Lung (tissue), 17 donors: ENCODE measurements at places on chromosomes 7 and 10.
A peak's percentile ranks its signal among the peaks of the same experiment; 100 is the strongest.

DNA sequence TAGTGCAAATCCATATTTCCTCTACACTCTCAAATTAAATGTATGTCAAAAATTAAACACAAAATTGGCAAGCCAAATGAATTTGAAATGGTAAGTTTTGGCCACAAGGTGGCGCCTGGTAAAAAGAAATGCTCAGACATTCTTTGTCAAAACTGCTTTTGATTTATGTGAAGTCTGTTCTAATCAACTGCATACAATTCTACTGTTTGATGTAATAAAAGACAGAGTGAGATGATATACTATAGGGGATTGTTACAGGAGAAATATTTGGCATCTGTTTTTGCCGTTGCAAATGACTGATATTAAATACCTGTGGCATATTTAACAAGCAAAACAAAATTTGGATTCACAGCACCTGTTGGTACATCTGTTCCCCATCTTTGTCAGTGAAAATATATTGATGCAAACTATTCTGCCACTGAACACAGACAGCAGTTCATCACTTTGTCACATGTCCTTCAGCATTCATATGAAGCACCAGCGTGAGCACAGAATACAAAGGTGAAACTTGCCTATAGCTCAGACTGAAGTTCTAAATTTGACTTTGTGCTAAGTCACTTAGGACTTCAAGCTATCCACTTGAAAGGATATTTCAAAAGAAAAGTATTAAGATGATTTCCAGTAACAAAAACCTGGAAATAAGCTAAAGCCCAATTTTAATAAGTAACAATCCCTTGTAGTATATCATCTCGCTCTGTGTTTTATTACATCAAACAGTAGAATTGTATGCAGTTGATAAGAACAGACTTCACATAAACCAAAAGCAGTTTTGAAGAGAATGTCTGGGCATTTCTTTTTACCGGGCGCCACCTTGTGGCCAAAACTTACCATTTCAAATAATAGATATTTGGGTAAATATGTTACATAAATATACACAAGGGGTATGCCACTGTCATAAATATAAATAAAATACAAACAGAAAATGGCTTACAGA lies 10.2 kb upstream of the CH25H start:
- DNase-seq, result peak; percentile 83

GRCh38 chr10:75959912-75960311 lies 528.5 kb downstream of the LRMDA start:
- no peak for DNase-seq

GRCh38 chr7:28083164-28083997 lies 97.2 kb downstream of the JAZF1 start:
- peak; percentile 50 for DNase-seq

- no peak for DNase-seq
Measured at GRCh38 chr10:9781666-9782065, 1236.0 kb upstream of the CELF2 start.

- no peak for DNase-seq
Measured at GRCh38 chr10:123537188-123537961, 128.8 kb upstream of the GPR26 start.

DNA sequence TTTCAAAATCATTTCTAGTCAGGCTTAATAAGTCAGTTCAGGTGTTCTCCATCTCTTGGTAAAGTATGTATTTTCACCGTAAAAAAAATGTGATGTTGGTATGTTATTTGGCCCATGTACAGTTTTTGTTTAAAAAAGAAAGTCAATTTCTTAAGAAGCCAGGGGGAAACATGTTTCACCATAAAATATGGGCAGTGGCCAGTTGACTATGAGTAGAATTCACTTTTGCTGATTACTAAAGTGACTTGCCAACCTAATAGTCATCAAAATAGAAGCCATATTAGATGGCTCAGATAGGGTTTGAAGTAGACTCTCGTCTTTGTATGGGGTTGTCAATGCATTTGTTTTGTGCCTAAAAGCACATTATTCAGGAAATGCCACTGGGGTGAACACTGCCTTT lies 266.3 kb downstream of the BICC1 start:
- DNase-seq, result no peak

DNA sequence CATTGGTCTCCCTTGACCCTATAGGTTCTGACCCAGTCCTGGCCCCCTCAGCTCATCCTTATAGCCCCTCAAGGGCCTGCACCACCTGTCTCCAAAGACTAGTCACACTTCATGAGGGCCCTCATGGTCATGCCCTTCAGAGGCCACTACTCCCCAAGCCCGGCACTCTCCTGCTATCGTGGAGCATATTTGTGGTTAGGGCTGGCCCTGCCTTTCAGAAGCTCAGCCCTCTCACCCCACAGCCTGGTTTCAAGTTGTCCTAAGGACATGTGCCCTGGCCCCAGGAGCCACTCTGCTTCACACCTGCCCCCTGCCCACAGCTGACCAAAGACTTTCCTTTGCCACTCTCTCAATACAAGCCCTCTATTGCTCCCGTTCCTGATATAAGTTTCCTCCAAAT lies 60.3 kb upstream of the LBX1 start:
- no peak for DNase-seq

DNA sequence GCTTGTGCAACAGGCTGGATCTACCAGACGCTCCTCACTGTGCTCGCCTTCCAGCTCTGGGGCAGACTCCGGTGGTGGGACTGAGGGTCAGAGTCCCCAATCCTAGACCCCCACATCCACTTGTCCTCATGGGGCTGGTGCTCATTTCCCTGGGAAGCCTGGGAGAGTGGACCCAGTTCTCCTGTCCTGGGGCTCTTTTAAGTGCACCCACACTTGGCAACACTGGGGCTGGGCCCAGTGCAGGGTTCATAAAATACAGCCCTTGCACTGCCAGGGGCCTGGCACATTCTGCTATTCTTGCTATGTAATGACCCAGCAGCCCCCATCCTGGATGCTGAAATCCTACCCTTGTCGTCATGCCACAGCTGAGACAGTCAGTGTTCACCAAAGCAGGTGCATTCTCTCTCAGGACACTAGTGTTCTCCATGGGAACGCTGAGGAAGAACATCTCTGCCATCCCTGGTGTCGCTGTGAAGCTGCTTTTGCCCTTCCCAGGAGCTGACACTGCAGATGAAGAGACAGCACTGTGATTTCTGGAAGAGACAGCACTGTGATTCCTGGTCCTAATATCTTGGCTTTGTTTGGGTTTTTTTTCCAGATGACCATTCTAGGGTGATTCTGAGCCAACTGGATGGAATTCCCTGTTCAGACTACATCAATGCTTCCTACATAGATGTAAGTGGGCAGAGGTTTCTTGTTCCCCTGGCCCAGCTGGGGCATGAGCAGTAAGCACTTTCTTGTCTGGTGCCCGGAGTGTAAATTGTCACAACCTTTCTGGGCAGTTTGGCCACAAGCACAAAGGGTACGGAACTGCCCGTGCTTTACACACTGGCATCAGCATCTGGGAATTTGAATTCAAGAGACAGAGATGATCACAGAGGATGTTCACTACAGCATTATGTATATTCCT lies 65.6 kb downstream of the MKI67 start:
- no peak for DNase-seq

DNA sequence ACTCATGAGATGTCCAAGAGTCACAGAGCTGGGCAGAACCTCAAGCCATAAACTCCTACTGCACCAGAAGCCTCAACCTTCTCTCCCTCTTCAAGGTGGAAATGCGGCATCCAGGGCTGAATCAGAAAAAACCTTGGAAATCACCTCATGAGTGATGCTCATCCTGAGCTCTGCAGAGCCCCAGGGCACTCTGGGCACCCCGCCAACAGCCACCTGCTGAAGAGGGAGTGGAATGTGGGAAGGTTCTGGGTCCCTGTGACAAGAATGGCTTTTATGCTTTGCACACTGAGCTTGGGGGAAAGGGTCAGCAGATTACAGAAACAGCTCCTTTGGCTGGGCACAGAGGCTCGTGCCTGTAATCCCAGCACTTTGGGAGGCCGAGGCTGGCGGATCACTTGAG lies 18.8 kb downstream of the NUDT1 start:
- peak; percentile 76 for DNase-seq

DNA sequence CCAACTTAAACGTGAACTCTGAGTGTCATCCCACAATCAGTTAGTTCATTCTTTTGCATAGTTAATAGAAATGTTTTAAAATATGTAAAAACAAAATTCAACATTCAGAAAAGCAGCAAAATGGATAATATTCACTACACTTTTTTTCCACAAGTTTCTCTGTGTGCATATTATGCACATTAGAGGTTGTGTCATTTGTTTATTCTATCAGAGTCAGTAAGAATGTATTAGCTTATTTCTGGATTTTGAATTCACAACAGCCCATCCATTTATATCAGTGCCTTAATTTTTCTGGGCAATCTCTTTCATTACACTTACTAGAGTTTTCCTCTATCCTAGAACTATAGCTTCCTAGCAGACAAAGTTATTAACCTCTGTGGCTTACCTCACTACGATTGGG lies 432.7 kb upstream of the SEMA3A start:
- DNase-seq, result no peak

- DNase-seq, result no peak
Measured at GRCh38 chr10:74518061-74518460, 308.3 kb upstream of the KAT6B start.

GRCh38 chr7:151905766-151906165 lies 28.9 kb upstream of the PRKAG2 start:
- DNase-seq, result no peak

GRCh38 chr10:133528845-133529575 lies 1.8 kb downstream of the CYP2E1 start:
- no peak for DNase-seq

DNA sequence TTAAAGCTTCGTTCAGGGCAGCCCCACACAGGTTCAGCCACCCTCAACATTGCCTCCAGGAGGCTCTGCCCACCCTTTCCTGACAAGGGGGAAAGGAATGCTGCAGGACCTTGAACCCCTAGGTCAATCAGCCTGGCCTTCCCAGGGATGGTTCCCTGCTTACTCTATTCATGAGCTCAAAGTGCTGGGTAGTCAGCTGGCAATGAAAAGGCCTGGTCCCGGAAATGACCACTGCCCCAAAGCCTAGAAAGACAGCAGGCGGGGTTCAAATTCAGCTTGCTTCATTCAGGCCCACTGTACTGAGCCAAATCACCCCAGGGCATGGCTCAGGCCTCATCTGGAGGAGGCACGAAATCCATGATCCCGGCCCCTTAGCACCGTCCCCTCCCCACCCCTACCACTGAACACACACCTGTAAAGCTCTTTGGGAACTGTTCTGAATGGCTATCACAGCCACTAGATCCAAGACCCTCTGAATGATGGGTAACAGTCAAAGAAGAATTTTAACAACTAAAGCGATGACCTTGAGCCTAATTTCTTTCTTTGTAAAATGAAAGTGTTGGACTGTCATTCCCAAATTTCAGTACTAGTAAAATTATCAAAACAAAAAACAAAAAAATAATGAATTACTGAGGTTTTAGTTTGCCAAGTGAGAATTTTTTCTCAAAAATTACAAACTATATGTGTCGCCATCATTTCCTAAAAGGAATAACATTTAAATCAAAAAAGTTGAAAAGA lies 1.0 kb downstream of the URGCP start:
- peak; percentile 18 for DNase-seq

GRCh38 chr10:17330501-17330900 lies 102.5 kb downstream of the VIM start:
- DNase-seq, result no peak

GRCh38 chr10:14859775-14860174 lies 18.9 kb upstream of the SUV39H2 start:
- DNase-seq, result no peak

GRCh38 chr7:44213877-44214388 lies 13.2 kb downstream of the YKT6 start:
- DNase-seq, result no peak

DNA sequence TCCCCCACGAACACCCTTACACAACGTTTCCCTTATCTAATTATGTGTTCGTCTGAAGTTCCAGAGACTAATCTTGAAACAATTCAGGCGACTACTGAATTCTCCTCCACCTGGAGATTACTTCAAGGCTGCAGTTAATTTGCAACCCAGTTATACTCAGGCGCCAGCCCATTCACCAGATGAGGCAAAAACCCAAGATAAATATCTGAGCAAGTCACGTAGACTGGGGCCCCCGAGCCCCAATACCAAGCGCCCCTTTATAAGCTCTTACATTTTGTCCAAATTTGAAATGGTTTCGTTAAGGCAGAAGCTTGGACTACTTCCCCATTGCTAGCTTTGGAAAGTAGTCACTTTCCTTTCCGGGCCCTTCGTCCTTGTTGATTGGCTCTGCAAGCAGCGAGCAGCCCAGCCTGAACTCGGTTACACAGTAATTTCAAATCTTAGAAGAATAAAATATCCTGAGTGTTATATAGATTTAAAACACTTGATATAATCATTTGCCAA lies 1.2 kb downstream of the TPK1 start:
- no peak for DNase-seq

DNA sequence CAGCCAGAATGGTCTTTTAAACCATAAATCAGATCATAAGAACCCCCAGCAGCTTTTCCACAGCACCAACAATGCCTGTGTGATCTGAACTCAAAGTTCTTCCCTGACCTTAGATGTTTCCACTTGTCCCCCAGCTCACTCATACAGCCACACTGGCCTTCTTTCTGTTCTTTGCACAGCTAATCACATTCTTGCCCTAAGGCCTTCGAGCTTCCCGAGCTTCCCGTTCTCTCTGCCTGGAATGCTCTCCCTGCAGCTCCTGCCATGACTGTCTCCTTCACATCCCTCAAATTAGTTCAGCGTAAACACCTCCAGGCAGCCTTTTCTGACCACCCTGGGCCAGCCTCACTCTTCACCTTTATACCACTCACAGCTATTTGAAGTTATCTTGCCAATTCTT lies 166.8 kb upstream of the NFE2L3 start:
- no peak for DNase-seq

DNA sequence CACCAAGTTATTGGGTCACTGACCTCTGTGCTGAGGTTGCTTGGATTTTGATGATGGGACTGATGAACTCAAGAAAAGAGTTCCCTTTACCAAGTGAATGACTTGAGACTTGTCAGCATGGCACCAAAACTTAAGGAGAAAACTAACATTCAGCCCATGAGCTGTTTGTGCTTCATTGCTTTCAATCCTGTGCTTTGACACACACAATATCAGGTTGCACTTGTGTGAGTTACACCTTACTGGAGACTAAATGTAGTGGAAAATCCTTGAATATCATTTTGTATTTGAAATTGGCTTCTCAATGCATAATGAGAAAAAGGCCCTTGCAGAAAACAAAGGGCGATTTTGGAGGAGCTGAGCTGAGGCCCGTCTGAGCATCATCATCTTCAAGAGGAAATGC lies 2.7 kb downstream of the BAG3 start:
- DNase-seq, result no peak

GRCh38 chr10:101355072-101355706 lies 1.2 kb downstream of the BTRC start:
- no peak for DNase-seq

GRCh38 chr10:131697476-131698128 lies 203.2 kb upstream of the PPP2R2D start:
- no peak for DNase-seq

GRCh38 chr7:64686493-64687184 lies 20.7 kb downstream of the ZNF107 start:
- DNase-seq, result no peak

GRCh38 chr7:115054478-115055065 lies 132.7 kb downstream of the MDFIC start:
- DNase-seq, result no peak

GRCh38 chr7:128116740-128117139 lies 85.5 kb upstream of the LRRC4 start:
- no peak for DNase-seq
